ENCODE measurements at places on chromosomes 11 and 22. TPM values are rescaled to one million over a fixed set of nuclear protein-coding genes. Genes with fewer than 3 reads are reported as not detected.

PLEKHA7 gene
- total RNA-seq: 47.5 TPM

GRCh38 chr11:130881475-130882137, 34.7 kb downstream of the SNX19 start:
- H3K4me3 ChIP-seq: no peak overlapping the region
- peaks cover 15% of the 10 kb centered on the region for H3K4me1 ChIP-seq
- DNase-seq: no peak
- H3K27ac ChIP-seq: no peak overlapping the region

DNA sequence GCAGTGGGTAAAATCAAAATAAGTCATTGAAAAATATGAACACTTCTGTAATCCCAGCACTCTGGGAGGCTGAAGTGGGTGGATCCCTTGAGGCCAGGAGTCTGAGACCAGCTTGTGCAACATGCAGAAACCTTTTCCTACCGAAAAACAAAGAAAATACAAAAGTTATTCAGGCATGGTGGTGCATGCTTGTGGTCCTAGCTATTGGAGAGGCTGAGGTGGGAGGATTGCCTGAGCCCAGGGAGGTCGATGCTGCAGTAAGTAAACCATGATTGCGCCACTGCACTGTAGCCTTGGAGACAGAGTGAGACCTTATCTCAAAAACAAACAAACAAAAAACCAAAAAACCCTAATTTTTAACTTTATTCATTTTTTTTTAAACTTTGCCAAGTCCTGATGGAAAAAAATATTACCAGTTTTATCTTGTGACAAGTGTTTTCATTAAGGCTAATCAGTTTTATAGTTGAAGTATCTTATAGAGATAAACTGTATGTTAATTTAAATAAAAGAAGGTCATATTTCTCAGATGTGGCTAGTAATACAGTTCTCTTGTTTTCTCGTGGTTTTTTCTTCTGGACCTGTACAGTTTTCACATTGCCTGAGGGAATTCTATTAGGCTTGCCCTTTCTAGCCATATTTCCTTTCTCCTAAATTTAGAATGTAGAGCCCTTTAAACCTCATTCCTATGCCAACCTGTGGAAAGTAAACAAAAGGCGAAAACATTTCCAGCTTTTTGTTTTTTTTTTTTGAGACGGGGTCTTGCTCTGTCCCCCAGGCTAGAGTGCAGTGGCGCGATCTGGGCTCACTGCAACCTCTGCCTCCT, 9.4 kb downstream of the HIPK3 start:
- H3K27ac ChIP-seq: peak overlapping the region; percentile 44
- H3K27me3 ChIP-seq: no peaks in the 10 kb centered on the region
- DNase-seq: no peak
- H3K4me3 ChIP-seq: no peak overlapping the region
- H3K4me1 ChIP-seq: peaks cover 71% of the 10 kb centered on the region

GRCh38 chr11:97087419-97087818, 697.6 kb downstream of the JRKL start:
- no peaks in the 10 kb centered on the region for H3K27me3 ChIP-seq
- no peaks in the 10 kb centered on the region for H3K36me3 ChIP-seq
- no peak overlapping the region for H3K4me3 ChIP-seq
- no peak for DNase-seq
- no peak overlapping the region for H3K27ac ChIP-seq
- H3K4me1 ChIP-seq: no peaks in the 10 kb centered on the region

DNA sequence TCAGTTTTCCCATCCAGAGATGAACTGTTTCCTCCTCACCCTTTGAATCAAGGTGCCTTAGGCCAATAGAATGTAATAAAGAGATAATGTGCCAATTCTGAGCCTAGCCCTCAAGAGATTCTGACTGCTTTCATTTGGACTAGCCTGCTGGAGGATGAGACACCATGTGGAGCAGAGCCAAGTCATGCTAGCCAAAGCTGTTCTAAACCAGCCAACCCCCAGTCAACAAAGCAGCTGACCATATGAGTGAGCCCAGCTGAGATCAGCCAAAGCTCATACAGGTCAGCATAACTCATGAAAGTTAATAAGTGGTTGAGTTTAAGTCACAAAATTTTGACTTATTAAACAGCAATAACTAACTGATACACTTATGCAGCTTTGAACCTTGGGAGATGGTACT, 66.7 kb upstream of the DBX1 start:
- no peak overlapping the region for H3K27ac ChIP-seq
- H3K4me3 ChIP-seq: no peak overlapping the region
- no peaks in the 10 kb centered on the region for H3K4me1 ChIP-seq
- H3K36me3 ChIP-seq: no peaks in the 10 kb centered on the region
- no peak for DNase-seq

DNA sequence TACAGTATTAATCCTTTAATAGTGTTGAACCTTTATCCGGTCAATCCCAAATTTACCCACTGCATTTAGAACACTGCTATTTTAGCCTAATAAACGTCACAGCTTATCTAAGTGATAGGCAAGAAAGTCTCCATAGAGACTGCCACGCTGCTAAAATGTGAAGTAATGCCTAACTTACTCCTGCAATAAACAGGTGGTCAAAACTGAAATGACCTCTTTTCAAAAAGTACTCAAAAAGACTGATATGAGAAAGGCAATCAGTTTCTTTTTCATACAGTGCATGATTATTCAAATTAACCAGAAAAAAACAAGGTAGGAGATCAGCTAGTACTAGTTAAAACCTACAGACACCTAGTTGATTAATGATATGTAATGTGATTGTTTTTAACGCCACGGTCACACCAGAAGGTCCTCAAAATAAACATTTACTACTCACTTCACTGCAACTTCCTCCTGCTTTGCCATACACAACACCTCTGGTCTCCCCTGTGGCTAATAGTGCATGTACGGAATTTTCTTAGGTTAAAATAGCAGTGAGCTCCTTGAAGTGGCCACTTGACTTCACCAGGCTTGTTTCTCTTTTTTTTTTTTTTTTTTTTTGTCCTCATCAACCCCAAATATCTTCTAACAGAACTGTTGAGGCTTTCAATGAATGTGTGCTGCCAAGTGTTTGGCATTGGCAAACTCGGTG, 8.8 kb downstream of the ATP5MG start:
- no peak overlapping the region for H3K4me3 ChIP-seq
- no peak overlapping the region for H3K27ac ChIP-seq
- H3K27me3 ChIP-seq: no peaks in the 10 kb centered on the region
- DNase-seq: no peak
- peaks cover 27% of the 10 kb centered on the region for H3K36me3 ChIP-seq

DNA sequence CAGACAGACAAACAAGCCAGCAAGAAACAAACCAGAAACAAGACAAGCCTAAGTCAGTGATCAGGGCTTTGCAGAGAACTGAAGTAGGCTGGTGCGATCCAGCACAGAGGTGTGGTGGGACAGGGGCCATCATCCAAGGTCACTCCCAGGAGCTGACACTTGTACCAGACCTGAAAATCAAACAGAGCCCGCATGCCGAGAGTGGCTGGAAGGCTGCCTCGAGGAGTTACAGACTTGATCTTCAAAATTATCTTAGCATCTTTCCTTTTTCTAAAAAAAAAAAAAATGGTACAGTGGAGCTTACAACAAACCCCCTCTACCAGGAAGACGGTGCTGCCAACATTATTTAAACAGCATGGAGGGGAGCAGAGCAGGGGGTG, 8.8 kb upstream of the SCUBE1 start:
- no peak overlapping the region for H3K27ac ChIP-seq
- no peaks in the 10 kb centered on the region for H3K4me1 ChIP-seq
- H3K4me3 ChIP-seq: no peak overlapping the region
- no peaks in the 10 kb centered on the region for H3K36me3 ChIP-seq
- H3K27me3 ChIP-seq: peaks cover 36% of the 10 kb centered on the region
- no peak for DNase-seq

Data from suprapubic skin (tissue), 4 donors.